Activated naive CD4-positive, alpha-beta T cell (primary cell): ENCODE measurements at places on chromosomes 16 and 17.

DNA sequence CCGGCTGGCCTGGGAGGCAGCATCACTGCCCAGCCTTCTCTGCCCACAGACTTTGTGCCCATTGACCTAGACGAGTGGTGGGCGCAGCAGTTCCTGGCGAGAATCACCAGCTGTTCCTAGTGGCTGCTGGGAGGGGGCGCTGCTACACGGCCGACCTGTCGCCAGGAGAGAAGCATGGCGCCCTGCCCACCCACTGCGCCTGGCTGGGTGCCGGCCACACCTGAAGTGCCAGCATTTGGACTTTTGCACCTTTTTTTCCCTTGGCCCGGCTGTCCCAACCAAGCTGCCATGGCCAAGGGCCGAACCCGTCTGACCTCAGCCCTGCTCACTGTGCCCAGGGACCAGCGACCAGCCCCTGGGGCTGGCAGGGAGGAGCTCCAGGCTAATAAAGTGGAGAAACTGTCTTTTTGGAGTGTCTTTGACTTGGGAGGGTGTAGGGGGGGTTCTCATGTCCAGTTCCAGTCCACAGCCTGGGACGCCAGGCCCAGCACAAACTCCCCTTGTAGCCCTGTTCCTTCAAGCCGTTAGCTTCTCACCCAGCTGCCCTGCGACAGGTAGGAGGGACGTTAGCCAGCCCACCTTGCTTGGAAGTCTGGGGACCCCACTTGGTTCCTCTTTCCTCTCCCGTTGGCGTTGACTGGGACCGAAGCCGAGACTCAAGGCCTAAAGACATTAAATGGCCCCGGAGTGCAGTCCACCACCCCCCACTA lies 939 bp upstream of the WDR90 start:
- no peak for DNase-seq

DNA sequence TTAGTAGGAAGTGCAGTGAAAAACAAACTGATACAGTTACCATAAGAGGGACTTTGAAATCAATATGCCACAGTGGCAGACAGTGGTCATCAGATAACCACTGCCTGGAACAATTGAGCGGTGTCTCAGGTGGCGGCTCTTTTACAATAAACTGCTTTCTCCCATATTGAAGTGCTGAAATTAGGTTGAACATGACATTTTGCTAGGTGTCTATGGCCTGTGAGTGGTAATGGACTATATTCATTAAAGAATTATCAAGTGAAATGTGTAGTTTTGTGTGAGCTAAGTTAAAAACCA lies 214.7 kb downstream of the RPTOR start:
- no peak for DNase-seq

DNA sequence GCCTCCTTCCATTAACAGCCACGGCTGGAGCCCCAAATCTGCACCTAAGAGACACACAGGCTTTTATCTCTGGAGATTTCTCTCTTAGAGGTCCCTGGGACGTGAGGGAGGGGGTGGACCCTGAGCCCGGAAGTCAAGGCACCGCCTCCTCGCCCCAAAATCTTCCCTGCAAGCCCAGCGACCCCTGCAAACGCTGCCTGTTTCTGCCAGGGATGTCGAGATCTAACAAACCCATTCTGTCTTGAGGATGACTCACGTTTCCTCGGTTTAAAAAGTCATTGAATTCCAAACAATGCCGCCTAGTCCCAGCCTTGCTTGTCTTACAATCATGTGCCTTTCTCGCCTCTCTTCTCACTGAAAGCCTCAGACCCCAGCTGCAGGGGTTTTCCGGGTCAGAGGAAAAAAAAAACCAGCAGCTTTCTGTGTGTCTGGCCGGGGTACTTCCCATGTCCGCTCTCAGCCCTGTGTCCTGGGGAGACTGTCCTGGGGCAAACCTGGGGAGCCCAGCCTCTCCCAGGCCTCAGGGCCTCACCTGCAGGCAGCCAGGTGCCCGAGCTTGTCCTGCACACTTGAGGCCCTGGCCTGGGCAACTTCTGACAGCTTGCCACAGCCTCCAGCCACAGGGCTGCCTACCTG lies 15.4 kb downstream of the ARL2BP start:
- no peak for DNase-seq

DNA sequence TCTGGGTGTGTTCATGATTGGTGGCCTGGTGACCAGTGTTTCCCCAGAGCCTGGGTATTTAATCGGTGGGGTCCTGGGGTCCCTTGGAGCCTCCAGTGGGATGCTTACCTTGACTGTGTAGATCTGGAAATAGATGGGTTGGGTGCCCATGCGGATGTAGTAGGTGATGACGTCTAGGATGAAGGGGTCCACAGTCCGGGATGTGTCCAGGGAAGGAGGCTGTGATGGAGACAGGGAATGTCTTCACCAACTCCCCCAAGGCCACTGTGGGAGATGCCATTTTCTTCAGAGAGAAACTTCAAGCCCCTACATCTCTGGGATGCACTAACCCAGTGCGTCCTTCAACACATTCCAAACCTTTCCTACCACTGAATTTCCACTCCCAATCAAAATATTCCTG lies 24.1 kb upstream of the MFSD6L start:
- no peak for DNase-seq

DNA sequence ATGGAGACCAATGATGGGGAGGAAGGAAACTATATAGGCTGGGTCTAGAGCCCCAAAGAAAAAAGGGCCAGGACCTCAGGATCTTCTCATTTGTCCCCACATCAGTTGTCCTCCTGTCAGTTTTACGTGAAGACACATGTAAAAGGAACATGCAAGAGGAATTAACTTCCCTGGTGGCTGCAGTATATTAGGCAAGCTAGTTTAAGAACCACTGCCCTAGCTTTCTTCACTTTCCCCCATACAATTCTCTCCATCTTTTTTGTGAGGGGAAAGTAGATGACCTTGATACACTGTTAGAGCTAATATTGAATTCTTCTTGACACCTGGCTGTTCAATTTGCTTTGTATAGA lies 2.3 kb downstream of the MAP3K3 start:
- no peak for DNase-seq

- DNase-seq: no peak
Measured at GRCh38 chr16:84404936-84405639, 36.8 kb downstream of the ATP2C2 start.

DNA sequence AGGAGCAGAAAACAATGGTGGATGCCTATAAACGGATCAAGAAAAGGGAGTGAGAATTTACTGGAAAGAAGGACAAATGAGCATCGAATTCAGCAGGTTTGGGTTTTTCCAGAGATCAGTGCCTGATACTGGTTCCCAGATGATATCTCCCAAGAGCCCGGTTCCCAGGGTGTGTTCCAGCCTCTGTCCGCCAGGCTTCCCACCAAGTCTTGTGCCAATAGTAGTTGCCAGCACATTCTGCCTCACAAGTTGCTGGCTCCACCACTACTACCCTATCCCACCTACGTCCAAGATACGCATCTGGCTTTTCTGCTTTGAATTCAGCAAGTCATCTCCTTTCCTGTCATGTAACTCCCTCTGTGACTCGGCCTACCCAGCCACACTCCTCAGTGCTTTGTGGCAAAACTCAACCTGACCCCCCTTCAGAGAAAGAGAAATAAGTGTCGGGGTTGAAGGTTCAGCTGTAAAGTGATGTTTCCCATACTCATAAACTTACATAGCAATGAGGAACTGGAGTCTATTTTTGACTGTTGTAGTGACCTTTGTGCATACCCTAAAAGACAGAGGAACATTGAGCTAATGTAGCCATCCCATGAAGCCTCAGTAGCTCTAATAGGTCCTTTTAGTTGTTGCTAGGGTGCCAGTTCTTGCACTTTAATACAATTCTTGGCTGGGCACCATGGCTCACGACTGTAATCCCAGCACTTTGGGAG lies 277.0 kb downstream of the IRX3 start:
- no peak for DNase-seq

DNA sequence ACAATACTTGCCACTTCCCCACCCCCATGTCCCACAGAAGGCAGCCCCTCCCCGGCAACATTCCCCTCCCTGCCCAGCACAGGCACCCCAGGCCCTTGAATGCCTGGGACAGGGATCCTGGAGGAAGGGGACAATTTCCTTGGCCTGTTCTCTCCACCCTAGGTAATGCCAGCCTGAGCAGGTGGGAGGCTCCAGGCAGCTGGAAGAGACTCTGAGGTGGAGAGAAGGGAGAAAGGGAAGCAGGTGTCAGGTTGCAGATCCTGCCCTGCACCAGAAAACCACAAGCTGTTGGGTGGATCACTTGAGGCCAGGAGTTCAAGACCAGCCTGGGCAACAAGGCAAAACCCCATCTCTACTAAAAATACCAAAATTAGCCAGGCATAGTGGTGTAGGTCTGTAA lies 8.9 kb downstream of the MPP2 start:
- DNase-seq: no peak

- no peak for DNase-seq
Measured at GRCh38 chr16:86037999-86038925, 139.3 kb downstream of the IRF8 start.

GRCh38 chr17:10226930-10227695 lies 28.7 kb upstream of the GAS7 start:
- DNase-seq: peak; percentile 34

- DNase-seq: no peak
Measured at GRCh38 chr16:5019775-5020174, 14.0 kb downstream of the NAGPA start.

DNA sequence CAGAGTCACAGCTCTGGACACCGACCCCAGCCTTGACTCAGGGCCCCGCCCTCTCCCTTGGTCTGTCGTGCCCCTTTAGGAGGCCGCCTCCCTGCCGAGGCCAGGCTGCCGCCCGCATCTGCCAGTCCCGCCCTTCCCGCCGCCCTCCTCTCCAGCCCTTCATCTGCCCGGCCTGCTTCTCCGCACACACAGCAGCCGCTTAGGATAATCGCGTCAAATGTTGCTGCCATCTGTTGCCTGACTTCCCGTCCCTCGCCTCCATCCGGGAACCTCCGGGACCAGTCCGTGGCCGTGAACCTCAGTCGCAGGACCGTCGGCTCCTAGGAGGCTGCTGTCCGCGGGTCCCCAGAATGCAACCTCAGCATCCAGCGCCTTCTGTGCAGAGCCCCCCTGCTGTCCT lies 11.9 kb downstream of the GSE1 start:
- no peak for DNase-seq

DNA sequence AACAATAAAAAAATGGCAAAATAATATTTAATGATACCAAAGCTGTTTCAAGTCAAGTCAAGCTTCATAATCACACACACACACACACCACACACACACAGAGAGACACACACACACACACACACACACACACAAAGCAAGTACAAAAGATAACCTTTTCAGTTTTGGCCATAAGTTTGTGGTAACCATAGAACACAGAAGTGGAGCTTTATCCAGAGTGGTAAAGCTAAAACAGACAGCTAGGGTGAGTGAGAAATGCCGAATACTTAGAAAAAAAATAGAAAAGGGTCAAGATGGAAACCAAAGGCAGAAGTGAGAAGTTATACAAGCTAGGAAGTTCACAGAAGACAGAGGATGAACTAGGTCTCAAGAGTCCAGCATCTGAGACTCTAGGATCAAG lies 79.0 kb downstream of the HS3ST3A1 start:
- no peak for DNase-seq

DNA sequence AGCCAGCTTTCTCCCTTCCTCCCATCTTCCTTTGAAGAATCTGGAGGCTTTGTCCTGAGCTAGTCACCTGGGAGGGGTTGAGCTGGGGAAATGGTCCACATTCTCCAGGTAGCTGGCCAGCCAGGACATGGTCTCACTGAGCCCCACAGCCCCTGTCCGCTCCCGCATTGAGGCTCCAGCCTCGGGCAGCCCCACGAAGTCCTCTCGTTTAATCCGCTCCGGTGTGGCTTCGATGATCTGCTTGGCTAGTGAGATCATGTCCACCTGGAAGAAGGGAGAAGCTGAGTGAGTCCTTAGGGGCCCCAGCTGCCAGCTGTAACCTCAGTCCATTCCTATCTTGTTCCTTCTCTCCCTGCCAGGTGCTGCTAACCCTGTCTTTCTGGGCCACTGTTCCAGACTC lies 2.7 kb upstream of the SPAG7 start:
- no peak for DNase-seq

DNA sequence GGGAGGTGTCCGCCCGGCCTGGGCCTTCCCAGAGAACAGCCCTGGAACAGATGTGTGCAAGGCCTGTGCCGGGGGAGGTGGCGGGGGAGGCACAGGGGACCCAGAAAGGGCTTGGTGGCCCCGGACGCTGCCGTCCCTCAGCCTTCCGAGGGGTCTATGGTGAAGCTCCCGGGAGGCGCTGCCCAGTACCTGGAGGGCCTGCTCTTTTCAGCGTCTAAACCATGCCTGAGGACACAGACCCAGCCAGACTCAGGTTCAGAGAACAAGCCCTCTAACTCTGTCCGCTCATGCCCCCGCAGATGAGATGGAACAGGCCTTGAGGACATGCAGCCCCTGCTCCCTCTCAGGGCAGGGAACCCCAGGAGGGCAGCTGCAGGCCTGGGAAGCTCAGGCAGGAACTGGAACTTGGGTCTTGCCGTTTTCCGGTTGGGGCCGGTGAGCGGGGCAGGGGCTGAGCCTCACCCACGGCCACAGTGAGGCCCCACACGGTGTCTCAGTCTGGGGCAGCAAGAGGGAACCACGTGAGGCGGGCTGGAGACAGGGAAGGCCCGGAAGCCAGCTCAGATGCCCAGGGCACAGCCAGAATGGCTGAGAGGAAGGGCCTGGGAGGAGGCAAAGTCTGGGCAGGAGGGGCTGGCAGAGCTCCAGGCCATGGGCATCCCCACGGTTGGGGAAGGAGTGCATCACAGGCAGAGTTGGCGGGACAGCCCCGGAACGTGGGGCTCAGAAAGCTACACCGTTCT lies 12.5 kb downstream of the SLC16A3 start:
- DNase-seq: no peak

DNA sequence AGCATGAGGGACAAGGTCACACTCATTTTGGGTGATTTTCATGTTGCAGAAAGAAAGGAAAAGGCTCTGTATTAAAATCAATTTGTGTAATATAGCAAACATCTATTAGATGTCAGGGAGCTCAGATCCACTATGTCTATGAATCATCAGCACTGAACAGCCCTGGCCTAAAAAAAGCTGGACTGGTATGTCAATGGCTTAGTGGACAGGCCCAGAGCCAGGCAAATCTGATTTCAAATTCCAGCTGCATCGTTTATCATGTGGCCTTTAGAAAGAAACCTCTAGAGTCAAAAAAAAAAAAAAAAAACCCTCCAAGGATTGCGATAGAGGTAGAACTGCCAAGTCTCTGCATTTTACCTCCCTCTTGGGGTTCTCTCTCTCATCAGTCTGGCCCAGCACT lies 5.4 kb downstream of the GAS7 start:
- no peak for DNase-seq
